Mucosa of descending colon (tissue), 3 donors: ENCODE measurements at places on chromosomes 4 and X. TPM values are rescaled to one million over a fixed set of nuclear protein-coding genes. Genes with fewer than 3 reads are reported as not detected.

Gene EXOC1L
- not detected for total RNA-seq

Gene ANOS1
- 0.41 TPM for total RNA-seq

Gene GUCY1A1
- 213 TPM for total RNA-seq

Gene ARL9
- 0.28 TPM for total RNA-seq

Gene GRIA3
- total RNA-seq = 0.72 TPM

DNA sequence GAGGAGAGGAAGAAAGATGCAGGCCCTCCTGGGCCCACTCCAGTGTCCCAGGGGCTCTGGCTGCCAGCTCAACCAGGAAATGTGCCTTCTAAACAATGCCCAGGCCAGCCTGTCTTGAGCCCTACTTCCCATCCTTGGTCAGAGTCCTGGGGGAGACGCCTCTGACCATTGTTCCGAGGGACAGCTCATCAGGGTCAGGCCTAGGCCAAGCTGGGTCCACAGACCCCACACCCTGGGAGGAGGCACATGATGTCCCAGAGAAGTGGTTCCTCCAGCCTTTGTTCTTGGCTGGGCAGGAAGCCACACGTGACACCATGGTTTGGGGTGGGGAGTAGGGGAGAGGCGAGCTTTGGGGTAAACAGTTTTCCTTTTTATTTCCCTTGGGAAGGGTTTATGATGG is 102.5 kb downstream of the EFNB1 start:
- DNase-seq = no peak

GRCh38 chr4:128974136-128974581 is 119.2 kb downstream of the SCLT1 start:
- DNase-seq = no peak

- peak; percentile 38 for DNase-seq
Measured at GRCh38 chrX:1380672-1381233, 11.2 kb downstream of the SLC25A6 start.

- no peak for DNase-seq
Measured at GRCh38 chrX:9503261-9503660, 38.4 kb downstream of the TBL1X start.

DNA sequence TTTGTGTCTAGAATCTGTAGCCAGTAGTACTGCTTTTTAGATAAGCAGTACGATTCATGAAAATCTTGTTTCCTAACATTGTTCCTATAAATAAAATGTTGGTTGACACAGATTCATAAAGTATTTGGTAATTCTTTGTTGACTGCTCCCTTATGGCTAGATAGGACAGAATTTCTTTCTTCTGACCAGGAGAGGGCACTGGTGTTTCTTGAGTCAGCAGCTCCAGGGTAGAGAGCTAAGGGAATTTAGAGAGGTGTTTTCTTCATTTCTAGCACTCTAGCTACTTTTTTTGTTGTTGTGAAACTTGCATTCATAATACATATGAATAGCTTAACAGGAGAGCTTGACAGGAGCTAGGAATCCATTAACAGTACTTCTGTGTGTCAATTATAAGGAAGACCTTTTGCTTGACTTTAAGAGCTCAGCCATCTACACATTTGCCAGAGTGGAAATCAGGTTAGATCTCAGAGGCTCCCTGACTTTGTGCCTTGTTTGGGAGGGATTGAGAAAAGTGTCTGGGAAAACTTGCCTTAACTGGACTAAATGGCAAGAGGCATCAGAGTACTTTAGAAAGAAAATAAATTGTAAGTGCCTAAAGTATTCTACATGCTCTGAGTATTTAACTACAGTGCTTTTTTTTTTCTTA is 756.1 kb downstream of the SH3BGRL start:
- no peak for DNase-seq

DNA sequence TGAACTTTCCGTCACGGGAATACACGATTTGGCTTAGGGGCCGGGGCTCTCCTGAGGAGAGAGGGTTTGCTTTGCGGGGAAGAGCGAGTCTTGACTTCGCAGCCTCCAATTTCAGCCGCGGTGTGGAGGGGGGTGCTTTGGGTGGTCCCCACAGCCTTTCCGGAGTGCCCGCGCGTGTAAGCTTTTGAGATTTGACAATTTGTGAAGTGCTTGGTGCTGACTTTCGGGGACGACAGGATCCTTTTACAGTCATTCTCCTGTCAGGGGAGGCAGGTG is 355 bp downstream of the SCML1 start:
- no peak for DNase-seq

- DNase-seq = no peak
Measured at GRCh38 chr4:179307297-179308136, 1865.3 kb upstream of the AGA start.
